ENCODE measurements at places on chromosomes 12 and 14.

DNA sequence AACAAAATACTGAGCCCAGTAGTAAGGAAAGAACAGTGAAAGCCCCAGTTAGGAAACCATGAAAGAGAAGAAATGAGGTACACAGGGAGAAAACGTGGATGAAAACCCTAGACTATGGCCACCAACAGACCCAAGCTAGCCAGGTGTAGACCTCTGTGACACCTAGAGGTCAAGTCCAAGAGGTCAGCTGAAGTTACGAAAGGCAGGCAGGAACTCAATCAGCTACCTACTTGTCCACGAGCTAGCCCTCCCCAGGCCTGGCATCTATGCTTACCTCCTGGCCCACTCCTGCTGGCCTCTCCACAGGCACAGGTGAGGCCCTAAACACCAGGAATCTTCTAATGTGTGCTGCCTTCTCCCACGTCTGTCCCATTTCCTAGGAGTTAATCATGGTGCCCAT is 48.7 kb downstream of the DPF3 start:
- DNase-seq, result no peak

DNA sequence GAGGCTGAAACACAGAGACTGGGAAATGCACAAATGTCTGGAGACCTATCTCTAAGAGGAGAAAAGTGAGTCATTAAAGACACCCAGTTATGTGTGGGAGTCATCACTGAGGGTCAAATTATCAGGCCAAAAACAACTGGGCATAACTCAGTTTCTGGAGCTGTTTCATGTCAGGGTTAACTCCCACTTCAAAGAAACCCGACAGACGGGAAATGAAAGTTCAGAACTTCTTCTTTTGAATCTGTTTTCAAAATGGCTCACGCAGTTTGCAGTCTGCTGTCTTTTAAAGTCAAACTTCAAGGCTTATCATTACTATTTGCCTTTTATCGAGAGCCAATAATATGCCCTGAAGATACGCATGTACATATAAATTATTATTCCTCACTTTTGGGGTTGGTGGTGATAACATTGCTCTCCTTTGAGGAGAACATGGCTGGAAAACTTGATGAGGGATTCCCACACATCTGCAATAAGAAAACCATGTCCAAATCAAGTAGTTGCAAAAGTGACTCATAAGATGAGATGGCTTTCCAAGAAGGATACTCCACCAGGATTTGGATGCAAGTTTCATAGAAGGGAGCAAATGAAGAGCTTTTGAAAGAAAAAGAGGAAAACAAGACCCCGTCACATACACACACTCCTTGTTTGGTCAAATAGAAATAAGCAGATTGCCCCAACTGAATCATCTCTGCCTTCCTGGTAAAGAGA is 341.4 kb downstream of the ADAMTS20 start:
- no peak for DNase-seq

DNA sequence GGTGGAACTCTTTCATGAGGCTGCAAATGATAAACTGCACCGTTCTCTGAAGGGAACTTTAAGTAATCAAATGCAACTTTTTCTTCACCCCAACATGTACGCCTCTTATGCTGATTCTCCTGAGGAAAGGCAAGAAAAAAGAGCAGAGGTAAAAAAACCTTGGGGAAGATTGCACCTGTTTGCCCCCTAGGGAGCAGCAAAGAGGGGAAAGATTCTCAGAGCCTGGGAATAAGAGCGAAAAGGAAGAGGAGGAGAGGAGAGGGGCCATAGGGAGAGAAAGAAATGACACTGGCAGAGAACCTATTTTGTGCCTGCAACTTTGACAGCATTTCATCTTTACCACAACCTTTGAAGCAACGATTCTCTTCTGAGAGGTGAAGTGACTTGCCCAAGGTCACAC is 254.6 kb downstream of the KSR2 start:
- no peak for DNase-seq

- DNase-seq, result no peak
These were observed 232.9 kb downstream of the CHST11 start for GRCh38 chr12:104689635-104690034.

- no peak for DNase-seq
These were observed 68.5 kb upstream of the LGR5 start for GRCh38 chr12:71371122-71371521.

DNA sequence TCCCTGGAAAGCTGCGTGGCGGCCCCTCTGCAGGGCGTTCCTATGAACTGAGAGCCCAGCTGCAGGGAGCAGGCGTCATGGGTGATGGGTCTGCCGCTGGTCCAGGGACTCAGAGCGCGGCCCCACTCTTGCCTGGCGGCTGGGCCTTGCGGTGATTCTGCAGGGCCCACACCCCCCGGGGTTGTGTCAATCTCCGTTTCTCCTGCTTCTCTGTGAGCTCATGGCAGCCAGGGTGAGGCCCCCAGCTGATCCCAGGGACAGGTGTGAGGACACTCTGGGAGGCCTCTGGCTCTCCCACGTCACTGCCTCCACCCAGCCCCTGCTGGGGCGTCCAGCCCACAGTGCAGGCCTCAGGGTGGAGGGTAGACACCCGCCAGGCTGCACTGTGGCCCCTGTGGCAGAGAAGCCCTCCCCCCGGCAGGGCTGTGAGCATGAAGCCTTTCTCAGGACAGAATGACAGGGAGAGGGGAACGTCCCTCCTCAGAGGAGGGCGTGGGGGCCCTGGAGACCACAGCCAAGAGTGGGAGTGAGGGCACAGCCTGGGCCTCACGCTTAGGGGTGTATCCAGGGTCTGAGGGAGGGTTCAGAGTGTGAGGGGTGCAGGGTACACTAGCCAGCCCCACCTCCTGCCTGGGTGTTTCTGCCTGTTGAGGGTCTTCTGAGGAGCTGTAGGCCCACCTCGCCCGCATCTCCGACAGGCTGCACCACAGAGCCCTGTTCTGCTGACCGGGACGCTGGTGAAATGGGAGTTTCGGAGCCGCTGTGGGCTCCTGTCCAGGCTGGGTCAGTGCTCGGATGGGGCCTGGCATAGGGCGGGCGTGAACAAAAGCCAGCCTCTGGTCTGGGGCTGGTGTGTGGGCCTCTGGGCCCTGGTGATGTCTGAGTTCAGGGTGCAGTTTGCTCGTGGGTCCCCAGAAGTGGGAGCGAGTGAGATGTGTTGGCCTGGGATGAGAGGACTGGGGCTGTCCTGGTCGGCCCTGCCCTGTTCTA is 26.7 kb upstream of the CRIP2 start:
- DNase-seq, result no peak

DNA sequence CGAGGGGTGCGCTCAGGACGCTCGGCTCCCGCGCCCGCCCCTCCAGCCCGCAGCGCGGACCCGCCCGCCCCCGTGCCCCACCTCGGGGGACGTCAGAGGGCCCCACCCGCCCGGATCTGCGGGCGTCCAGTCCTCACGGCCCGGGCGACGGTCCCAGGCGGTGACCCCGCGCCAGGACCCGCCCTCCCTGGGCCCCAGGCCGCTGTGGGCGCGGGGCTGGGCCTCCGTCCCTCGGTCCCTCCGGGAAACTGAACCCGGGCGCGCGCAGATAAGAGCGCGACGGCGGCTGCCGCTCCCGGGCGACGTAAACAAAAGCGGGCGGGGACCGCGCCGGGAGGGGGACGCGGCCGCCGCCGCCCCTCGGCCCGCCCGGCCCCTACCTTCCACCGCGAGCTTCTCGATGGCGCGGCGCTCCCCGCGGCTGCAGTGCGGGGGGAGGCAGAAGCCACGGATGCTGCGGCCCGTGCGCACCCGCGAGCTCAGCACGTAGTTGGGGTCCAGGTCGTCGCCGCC is 1.1 kb downstream of the CKB start:
- peak; percentile 33 for DNase-seq

GRCh38 chr12:43662736-43663135 is 95.9 kb downstream of the PUS7L start:
- no peak for DNase-seq

DNA sequence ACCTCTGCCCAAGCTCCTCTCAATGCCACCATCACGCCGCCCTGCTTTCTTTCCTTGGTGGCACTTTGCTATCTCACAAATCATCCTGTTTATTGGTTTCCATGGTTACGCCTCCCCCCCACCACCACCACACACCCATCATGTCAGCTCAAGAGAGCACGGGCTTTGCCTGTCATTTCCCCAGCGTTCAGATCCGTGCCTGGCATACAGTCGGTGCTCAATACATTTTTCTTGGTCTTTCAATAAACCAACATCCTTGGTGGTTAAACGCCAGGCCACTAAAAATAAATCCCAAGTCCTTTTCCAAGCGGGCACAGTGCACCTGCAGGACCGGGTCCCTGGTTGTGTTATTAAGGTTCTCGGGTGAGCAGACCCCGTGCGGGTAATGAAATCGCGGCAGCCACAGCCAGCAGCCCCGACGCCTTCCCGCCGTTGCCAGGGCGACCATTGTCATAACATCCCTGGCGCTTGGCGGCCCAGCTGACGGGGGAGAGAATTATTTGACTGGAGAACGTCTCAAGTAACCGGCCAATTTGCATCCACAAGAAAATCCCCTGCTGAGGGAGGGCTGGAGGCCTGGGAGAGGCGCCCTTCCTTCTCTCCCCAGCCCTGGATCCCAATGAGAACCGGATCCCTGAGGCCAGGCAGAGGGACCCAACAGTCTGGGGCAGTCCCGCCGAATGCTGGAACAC is 92.9 kb downstream of the KSR2 start:
- DNase-seq, result no peak

- no peak for DNase-seq
These were observed 175.8 kb downstream of the TTC8 start for GRCh38 chr14:89000007-89000942.

DNA sequence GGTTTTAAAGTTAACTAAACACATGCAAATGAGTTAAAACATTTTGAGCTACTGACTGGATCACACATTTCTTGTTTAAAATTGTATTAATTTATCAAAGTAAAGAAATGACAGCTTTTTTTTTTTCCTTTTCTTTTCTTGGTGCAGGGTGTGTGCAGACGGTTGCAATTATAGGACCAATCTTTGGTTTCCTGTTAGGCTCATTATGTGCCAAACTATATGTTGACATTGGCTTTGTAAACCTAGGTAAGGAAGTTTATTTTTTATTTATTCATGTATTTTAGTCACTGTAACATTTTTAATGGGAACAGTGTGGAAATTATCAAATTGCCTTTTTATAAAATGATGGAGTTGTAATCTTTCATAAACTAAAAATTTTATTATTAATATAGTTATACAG is 21.9 kb downstream of the SLCO1C1 start:
- no peak for DNase-seq

- no peak for DNase-seq
These were observed 118.5 kb upstream of the C14orf180 start for GRCh38 chr14:104460791-104461651.

GRCh38 chr12:95386051-95386450 is 87.9 kb upstream of the METAP2 start:
- DNase-seq, result no peak

DNA sequence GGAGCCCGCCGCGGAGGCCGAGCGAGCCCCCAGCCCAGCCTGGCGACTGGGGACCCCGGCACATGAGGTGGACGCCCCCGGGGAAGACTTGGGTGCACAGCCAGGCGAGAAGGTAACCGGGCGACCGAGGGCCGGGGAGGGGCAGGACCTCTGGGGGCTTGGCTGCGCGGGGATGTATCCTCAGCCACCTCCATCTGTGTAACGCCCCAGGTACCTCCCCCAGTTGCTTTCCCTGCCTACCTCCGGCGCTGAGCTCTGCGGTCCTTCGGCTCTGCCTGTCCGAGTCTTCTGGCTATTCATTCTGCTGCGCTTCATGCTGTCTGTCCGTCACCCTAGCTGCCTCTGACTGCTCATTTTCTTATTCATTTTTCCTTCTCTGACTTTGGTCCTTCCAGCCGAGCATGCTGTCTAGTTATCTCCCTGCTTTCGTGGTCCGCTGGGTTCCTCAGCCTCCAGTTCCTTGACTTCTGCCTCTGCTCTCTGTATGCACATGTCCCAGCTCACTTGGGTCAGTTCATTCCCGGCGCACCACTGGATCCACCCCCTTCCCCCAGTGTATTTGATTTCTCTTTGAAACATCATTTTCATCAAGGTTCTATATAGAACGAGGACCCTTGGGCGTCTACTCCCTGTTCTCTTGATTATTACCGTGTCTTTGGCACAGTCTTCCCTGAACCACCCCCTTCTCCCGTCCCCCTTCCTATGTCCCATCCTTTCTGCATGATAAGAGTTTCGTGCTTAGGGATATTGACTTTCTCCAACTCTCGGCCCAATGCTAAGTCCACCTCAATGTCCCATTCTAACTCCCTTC is 612 bp downstream of the PHC1 start:
- DNase-seq, result peak; percentile 77

DNA sequence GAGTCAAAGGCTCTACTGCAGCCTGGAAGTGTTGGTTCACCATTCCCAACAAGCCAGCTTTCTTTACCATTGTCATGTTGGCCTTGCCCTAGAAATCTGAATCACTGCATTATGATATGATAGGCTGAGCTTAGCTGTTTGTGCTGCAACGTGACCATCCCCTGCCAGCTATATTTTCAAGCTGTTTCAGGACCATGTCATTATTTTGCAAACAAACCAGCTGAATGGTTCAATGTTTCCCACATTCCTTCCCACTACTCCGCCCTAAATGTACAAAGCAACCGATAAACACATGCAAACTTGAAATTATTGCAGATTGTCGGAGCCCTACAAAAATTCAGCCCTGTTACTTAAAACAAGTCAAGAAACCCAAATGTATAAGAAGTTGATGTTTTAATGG is 136.1 kb downstream of the KICS2 start:
- no peak for DNase-seq

- no peak for DNase-seq
These were observed 36.6 kb downstream of the SFSWAP start for GRCh38 chr12:131747276-131748177.

DNA sequence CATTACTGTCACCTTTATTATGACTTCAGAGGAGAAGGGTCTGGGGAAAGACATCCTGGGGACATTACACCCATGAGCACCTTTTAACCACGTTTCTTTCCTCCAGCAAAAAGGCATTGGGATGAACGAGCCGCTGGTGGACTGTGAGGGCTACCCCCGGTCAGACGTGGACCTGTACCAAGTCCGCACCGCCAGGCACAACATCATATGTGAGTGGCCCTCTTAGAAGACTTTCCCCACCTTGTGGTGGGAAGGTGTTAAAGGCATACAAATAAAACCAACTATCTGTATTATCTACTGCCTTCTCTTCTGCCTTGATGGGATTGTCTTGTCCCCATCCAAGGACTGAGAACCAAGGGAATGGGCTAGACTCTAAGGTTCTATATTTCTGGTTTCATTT is 6.0 kb downstream of the PSMD9 start:
- DNase-seq, result no peak

DNA sequence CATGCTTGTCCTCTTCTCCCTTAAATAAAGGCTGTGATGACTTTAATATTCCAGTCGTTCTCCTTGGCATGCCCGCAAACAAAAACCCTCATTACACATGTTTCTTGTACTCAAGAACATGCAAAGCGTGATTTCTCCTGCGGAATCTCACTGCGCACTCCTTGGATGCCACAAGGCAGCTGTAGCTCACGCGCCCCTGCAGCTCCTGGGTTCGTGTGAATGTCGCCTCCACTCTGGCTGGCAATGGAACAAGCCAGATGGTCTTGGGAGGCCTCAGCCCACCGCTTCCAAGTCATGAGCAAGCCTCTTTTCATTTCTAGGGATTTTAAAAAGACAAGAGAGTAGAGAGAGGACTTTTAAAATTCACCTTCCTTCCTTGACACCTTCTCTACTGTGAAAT is 403.8 kb downstream of the PCNX1 start:
- DNase-seq, result no peak

Measured in germinal center (tissue), 1 donor.